ENCODE measurements at places on chromosomes 4 and X. TPM values are rescaled to one million over a fixed set of nuclear protein-coding genes. Genes with fewer than 3 reads are reported as not detected.

FAM241A gene
- 0.55 TPM for total RNA-seq

CXCL3 gene
- total RNA-seq: 0.71 TPM

DNA sequence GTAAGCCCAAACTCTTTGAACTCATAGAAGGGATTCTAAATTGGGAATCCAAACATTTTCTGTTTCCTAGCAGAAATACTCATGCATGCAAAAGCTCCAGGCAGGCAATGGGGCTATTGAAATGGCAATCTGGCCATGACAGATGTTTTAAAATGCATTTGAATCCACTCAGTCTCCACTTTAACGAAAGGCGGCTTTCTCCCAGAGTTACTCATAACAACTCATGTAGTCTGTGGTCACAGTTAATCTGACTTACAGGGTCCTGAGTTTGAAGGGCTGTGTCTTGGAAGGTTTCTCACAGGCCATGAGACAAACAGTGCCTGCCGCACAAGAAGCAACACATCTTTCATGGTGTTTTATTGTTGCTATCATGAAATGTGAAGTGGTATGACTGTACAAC, 185.7 kb downstream of the AMELX start:
- DNase-seq: no peak

DNA sequence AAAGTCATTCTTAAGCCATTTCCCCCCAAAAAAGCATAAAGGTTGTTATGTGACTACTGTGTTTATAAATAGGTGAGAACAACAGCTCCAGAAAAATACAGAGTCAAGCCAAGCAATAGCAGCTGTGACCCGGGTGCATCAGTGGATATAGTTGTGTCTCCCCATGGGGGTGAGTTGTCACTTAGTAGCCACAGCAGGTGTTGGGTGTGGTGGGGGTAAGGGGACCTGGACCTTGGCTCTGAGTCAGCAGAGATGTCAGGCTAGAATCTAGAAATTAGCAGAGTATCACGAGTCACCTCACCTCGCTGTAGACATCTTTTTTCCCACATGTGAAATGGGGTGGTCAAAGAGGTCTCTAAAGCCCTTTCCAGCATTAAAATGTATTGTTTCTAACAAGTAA, 42.4 kb downstream of the MOSPD2 start:
- no peak for DNase-seq
